ENCODE measurements at places on chromosomes 4 and X.

DNA sequence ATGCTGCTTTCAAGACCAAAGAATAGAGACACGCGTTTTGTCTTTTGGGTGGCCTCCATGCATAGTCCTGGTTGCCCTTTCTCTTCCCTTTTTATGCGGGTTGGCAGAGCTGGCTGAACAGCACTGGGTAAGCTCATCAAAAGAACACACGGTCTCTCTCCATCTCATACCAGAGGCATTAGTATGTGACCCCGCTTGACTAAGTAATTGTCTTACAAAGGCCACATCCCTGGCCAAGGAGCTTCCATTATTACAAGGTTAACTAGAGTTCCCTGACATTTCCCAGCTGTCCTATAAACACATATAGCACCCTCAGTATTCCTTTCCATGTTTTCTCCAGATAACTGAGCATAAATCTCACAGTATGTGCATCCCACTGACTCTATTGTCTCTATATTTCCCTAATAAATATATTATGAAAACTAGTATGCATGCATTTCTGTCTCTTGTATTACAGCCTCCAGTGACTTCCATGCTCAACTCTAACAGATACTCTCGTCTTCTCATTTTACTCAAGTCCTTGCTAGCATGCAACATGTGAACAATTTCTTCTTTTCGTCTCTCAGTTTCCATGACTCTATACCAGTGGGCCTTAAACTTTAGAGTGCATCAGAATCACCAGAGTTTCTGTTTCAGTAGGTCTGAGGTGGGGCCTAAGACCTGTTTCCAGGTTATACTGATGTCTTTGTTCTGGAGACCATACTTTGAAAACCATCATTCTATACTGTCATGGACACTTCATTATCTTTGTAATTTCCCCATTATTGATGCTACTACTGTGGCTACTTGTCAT lies 247.7 kb upstream of the ARSJ start:
- no peak for ATAC-seq

- ATAC-seq, result no peak
Measured at GRCh38 chr4:3470244-3471097, 7.4 kb downstream of the DOK7 start.

DNA sequence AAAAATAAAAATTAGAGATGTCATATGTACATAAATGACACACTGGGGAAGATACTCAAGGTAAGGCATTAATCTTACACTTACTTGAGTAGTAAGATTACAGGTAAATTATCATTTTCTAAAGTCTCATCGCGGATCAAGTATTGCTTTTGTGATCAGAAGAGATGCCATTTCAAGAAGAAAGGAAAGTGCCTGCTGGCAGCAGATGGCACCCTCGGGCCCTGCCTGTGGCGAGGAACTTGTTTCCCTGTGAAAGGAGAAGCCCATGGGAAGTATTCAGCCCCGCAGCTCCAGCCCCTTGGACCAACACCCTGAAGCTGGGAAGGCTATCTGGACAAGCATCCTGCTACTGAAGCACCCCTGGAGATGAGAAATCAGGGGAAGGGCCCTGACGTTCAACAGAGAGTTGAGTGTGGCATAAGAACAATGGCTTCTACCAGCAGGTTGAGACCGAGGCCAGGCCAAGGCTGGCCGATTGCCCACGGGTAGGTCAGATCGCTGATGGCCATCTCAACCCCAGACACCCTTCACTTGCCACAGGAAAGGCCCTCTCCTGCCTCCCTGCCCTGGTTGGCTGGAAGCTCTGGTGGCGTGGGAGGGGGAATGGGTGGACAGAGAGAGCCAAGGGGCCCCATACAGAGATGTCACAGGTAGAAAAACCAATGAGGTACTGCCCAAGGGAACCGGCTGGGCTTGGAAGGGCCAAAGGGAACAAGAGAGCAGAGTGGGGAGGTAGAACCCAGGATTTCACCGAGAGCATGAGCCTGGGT lies 18.8 kb upstream of the MXD4 start:
- no peak for ATAC-seq

DNA sequence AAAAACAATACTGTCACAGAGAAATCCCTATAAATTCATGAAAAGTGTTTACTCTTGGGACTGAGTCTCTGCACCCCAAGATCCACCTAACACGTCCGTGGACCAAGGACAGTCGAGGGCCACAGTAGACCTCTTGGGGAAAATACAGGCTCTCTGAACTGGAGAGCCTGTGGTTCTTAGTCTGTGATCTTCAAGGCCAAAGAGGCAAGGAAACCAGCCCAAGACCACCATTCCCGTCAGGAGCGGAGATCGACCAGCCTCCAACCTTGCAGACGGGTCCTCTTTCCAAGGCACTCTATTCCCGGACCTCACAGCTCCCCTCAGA lies 1.6 kb upstream of the APBB2 start:
- ATAC-seq, result no peak

GRCh38 chr4:10173037-10173753 lies 56.6 kb upstream of the WDR1 start:
- peak; percentile 34 for ATAC-seq

- ATAC-seq, result no peak
Measured at GRCh38 chr4:88441696-88442095, 15.2 kb upstream of the HERC5 start.

DNA sequence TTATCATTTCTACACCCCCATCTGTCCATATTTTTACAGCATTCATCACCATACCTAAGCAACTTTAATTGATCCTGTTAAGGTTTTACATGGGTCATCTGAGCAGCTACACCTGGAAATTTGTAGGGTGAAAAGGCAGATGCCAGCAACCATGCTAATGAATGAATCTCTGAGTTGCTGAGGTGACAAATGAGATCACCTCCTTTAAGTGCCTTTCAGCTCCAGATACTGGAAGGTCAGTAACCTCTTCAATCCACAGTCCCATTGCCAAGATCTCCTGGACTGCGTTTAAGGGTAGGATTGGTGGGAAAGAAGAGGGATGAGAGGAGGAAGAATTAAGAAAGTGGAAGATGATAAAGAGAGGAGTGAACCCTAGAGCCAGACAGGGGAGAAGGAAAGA lies 8.5 kb upstream of the BMP3 start:
- ATAC-seq, result no peak

DNA sequence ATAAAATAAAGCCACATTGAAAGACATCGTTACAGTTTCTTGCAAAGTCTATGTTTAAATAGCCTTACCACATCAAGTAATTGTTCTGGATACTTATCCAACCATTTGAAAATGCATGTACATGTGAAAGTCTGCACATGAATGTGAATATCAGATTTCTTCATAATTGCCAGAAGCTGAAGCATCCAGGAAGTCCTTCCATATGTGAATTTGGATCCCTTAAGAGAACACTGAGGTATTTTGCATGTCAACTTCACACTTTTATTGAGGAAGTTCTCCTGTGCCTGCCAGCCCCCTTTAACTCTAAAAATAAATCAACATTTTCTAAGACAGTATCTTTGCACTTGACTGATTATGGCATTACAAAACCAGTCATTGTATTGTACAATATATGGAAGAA lies 1103.5 kb upstream of the ADGRL3 start:
- no peak for ATAC-seq

DNA sequence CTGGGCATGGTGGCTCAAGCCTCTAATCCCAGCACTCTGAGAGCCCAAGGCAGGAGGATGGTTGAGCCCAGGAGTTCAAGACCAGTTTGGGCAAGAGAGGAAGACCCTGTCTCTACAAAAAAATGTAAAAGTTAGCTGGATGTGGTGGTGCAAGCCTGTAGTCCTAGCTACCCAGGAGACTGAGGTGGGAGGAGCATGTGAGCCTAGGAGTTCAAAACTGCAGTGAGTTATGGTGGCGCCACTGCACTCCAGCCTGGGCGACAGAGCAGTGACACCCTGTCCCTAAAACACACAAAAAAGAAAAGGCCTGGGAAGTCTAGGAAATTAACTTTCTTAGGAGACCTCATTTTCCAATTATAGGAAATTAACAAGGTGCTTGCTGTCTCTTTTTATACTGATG lies 76.8 kb downstream of the JAKMIP1 start:
- no peak for ATAC-seq

GRCh38 chr4:153189016-153189801 lies 15.0 kb upstream of the TRIM2 start:
- peak; percentile 48 for ATAC-seq

DNA sequence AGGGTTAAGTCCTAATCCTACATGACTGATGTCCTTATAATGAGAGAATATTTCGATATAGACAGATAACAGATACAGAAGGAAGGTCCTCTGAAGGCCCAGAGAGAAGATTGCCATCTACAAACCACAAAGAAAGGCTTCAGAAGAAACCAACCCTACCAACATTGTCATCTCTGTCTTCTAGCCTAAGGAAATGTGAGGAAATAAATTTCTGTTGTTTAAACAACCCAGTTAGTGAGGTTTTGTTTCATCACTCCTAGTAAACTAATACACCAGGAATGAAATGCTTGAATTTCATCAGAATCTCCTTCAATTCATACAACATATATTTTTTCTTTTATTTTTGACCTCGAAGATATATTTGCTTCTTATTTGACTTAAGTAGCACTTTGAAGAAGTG lies 1527.8 kb downstream of the STIM2 start:
- no peak for ATAC-seq

DNA sequence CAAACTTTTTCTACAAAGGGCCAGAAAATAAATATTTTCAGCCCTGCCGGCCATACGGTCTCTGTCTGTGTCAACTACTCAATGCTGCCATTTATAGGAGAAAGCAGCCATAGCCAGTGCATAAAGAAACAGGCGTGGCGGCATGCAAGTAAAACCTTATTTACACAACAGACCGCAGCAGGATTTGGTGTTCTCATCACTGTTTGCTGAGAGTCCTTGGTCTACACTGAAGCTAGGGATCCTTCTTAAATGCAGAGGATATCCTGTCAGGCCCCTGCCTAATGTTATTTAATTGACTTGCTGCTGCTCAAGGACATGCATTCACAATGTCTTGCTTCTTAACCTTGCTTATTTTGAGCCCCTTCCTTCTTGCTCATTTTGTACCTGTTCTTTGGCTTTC lies 54.7 kb downstream of the CPE start:
- ATAC-seq, result peak; percentile 63

- ATAC-seq, result no peak
Measured at GRCh38 chr4:12729384-12729783, 754.8 kb downstream of the RAB28 start.

GRCh38 chrX:40998123-40998522 lies 87.1 kb upstream of the USP9X start:
- ATAC-seq, result no peak

GRCh38 chrX:45750639-45751038 lies 550.0 kb upstream of the DIPK2B start:
- ATAC-seq, result peak; percentile 38

DNA sequence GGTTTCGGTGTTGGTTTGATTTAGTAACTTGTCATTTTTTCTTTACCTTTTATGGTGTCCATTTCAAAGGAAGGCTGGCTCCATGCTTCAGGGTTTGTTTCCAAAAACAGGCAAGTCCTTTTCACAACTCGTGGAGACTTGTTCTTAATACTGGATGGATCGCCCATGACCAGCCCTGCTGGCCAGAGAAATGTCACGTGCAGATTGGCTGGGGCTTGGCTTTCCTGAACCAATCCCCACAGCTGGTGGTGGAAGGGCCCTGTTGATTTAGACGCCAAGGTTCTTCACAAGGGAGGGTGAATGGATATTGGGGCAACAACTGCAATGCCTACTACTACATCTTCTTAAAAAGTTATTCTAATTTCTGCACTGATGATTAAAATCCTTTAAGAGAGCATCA lies 92.6 kb downstream of the SHROOM3 start:
- ATAC-seq, result no peak

- ATAC-seq, result no peak
Measured at GRCh38 chr4:80097400-80098177, 24.6 kb upstream of the ANTXR2 start.

GRCh38 chr4:2792711-2793585 lies at the start of gene SH3BP2:
TSS of gene SH3BP2 (plus strand) at chr4:2793085. CDS start at chr4:2820618, 27,533 bp downstream.
- peak; percentile 26 for ATAC-seq

GRCh38 chrX:46676399-46677356 lies 82.2 kb downstream of the SLC9A7 start:
- ATAC-seq, result no peak

DNA sequence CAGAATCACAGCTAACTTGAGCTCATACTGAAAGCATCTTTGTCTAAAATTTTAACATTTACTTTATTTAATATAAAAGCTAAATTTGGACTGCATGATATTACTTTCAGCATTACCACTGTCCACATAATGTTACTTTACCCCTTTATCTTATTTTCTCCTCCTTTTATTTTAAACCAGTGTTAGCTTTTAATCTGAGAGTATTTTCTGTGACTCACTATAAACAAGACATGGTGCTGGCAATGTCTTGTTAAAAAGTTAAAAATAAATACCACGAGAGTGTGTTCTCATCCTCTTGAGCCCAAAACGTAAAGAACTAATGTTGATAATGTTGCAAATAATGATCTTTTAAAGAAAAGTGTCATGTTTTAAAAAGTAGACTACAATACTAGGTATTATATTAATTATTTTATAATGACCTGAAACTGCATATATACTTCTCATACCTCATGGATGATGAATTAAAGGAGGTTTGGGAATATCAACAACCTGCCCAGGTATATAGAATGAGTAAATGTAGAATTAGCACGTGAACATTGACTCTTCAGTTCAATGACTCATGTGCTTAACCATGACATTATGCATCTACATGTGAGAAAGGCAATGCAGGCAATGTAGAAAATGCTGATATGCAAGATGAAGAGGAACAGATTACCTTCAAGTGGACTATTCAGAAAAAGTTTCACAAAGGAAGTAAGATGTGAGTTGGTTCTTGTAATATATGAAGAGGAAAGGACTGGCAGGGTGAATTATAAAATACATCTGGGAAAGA lies 454.1 kb upstream of the ADGRL3 start:
- ATAC-seq, result no peak

DNA sequence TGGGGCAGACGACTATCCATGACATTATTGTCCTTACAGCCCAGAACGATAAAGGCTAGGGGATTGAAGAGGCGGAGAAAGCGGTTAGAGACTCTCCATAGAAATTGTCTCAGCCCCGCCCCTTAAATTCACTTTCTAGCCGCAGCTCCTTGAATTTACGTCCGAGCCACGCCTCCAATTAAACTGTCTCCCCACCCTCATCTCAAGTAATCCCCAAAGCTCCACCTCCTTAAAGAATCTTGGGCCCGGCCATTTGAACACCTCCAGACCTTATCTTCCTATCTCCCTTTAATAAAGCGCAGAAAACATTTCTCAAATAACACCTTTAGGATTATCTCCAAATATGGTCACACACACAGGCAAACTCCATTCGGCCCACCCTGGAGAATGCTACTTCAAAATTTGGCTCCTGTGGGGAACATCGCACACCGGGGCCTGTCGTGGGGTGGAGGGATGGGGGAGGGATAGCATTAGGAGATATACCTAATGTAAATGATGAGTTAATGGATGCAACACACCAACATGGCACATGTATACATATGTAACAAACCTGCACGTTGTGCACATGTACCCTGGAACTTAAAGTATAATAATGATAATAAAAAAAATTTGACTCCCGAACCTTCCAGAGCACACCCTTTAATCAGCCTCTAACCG lies 7.2 kb upstream of the MAGIX start:
- ATAC-seq, result peak; percentile 46

GRCh38 chr4:152369902-152370295 lies 166.0 kb downstream of the FBXW7 start:
- ATAC-seq, result no peak

DNA sequence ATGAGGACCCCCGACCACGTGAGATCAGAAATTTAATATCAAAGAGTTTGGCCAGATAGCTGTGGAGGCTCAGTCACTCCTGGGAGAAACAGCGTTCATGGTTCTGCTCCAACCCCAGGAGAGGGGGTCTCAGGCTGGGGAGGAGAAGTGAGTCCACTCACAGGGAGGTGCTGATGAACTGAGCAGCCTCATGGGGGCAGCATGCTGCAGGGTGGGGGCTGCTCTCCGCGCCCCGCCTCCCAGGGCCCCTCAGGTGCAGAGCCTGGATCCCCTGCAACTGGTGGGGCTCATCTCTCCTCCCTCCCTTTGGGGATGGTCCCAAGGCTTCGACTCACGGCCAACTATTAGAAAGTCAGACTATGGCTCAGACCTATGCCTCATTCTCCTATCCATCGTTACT lies 26.6 kb upstream of the C4orf50 start:
- no peak for ATAC-seq

Measured in esophagus mucosa (tissue), 1 donor.